Tracheal epithelial cell (primary cell): ENCODE measurements at places on chromosomes 7 and 10. TPM values are rescaled to one million over a fixed set of nuclear protein-coding genes. Genes with fewer than 3 reads are reported as not detected.

BICC1 gene
- 1.9 and 42.2 TPM in 2 replicates for total RNA-seq

PITX3 gene
- not detected in 2 replicates for total RNA-seq

GAD2 gene
- not detected in 2 replicates for total RNA-seq

ANK3 gene
- 14.7 and 30.3 TPM in 2 replicates for total RNA-seq
